ENCODE measurements at places on chromosomes 4 and X.

- DNase-seq, result no peak
Measured at GRCh38 chrX:134544513-134545151, 84.7 kb downstream of the HPRT1 start.

- DNase-seq, result no peak
Measured at GRCh38 chr4:153541456-153542096, 75.4 kb downstream of the TMEM131L start.

- DNase-seq, result no peak
Measured at GRCh38 chr4:1336088-1336491, 10.9 kb upstream of the UVSSA start.

DNA sequence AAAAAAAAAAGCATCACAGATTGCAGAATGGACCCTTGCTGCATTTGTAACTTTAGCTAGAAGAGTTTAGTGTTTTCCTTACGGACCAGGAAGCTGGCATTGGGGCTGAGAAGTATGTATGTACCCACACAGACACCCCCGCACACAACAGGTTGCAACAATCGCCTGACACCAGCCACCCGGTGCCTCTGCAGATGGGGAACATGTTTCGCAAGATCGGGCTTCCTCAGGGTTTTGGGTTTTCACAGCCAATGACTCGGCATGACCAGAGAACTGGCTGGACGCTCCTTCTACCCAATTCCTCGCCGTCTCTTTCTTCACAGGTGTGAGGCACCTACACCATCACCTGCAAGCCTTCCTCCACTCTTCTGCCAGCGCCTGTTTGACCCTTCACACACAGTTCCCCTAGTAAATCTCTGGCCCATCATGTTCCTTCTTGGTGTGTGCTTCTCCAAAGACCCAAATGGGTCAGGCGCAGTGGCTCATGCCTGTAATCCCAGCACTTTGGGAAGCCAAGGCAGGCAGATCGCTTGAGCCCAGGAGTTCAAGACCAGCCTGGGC lies 70.4 kb downstream of the DHRSX start:
- DNase-seq, result no peak

GRCh38 chr4:169583563-169583962 lies 28.8 kb downstream of the NEK1 start:
- DNase-seq, result no peak

- no peak for DNase-seq
Measured at GRCh38 chr4:23929248-23929647, 39.4 kb upstream of the PPARGC1A start.

GRCh38 chr4:171288816-171289432 lies 524.3 kb upstream of the GALNTL6 start:
- no peak for DNase-seq

- DNase-seq, result no peak
Measured at GRCh38 chr4:89113415-89113814, 2.1 kb downstream of the TIGD2 start.

DNA sequence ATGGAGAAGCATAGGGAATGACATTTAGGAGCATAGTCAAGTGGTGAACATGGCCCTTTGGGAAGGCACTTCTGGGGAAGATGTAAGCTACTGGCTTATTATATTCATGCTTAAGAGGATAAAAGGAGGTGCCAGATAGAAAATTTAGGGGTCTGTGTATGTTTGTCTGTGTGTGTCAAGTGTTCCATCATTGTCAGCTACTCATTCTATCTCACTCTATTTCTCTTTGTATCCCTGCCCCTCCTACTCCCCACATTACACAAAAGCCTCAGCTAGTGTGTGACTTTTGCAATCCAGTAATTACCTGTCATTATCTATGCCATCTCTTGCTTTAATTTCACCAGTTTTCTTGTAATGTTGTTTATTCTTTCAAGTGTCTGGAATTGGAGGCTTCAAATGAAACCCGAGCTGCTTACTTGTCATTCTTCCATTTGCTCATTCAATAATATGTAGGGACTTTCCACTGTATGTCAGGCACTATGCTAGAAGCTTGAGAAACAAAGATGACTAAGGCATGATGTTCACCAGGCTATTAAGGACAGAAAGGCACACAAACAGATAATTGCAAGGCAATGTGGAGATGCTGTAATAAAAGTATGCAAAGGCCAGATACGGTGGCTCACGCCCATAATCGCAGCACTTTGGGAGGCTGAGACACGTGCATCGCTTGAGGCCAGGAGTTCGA lies 229.8 kb upstream of the TEX13C start:
- peak; percentile 62 for DNase-seq

GRCh38 chr4:128793859-128794672 lies 15.4 kb upstream of the JADE1 start:
- no peak for DNase-seq

- no peak for DNase-seq
Measured at GRCh38 chr4:145859426-145859825, 79.2 kb downstream of the ZNF827 start.

DNA sequence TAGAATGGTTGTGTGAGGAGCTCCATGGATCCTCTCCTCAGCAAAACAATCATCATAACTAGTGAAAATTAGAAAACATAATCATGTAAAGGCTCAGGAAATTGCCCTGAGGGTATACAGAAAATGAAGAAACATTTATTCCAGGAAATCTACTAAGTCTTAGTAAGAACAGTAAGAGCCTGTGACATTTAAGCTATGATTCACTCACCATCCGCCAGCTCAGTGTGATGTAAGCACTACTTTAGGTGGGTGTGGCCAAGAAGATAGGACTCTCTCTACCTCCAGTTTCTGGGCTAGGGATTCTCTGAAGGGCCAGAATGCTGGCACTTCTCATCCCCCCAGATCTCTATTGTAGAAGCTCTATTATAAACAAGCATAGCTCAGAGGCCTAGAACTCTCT lies 147.5 kb downstream of the DLG3 start:
- no peak for DNase-seq

DNA sequence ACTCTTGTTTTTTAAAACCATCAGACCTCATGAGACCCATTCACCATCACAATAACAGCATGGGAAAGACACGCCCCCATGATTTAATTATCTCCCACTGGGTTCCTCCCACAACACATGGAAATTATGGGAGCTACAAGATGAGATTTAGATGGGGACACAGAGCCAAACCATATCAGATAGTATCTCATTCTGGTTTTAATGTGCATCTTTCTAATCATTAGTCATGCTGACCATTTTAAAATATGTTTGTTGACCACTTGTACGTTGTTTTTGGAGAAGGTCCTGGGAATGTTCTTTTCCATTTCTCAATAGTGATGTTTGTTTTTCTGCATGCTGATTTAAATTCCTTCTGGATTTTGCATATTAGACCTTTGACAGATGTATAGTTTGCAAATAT lies 119.0 kb downstream of the RTL3 start:
- no peak for DNase-seq

GRCh38 chr4:10108391-10108790 lies 8.2 kb downstream of the WDR1 start:
- DNase-seq, result no peak

- DNase-seq, result no peak
Measured at GRCh38 chr4:53313510-53313909, 52.4 kb downstream of the SCFD2 start.

GRCh38 chrX:53716328-53717088 lies 30.0 kb upstream of the HUWE1 start:
- DNase-seq, result no peak
